ENCODE measurements at places on chromosomes 2 and 18.

DNA sequence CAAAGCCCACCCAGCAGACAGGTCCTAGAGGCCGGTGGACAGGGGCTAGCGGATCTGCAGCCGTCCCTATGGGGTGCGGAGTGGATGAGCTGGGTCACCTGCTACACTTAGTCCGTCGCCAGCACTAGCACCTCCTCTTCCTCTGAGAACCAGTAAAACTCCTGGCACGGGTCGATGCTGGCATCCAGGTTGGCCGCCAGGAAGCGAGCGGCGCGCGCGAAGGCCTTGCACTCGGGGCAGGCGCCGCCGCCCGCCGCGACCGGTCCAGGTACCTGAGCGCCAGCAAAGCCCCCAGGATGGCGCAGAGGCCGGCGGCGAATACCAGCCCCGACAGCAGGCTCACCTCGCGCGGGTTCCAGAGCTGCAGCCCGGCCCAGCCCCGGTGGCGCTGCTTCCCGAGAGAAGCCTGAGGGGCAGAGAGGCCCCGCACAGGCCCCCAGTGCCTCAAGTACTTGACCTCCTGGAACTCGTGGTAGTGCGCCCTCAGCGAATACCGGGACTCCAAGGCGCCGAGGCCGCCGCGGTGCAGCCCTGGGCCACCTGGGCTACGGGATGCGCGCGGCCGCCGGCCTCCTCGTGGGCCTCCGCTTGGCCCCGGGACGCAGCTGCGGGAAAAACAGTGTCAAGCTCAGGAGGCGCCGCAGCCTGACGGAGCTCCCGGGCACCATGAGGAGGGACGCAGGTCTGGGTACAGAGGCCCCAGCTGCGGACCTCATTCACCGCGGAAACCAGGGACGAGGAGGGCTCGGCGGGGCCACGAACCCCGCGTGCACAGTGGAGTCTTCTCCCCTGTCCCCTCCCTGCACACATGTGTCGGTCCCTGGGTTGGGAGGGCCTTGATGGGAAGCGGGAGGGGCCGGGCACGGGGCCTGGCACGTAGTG is 27.5 kb upstream of the ALPP start:
- no peaks in the 10 kb centered on the region for H3K4me1 ChIP-seq
- H3K4me3 ChIP-seq: no peak overlapping the region
- no peak for DNase-seq
- H3K27ac ChIP-seq: no peak overlapping the region
- no peaks in the 10 kb centered on the region for H3K36me3 ChIP-seq

DNA sequence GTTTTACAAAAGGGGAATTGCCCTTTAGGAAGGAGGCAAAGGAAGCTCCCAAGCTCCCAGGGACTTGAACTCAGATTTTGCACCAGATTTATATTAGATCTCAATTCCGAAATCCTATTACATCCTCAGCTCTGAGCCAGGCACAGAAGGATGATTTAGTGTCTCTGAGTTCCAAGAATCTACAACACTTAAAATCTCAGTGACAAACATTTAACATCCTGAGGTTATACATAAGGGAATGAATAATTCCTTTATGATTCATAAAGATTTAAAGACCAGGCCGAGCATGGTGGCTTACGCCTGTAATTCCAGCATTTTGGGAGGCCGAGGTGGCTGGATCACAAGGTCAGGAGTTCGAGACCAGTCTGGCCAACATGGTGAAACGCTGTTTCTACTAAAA is 16.5 kb upstream of the SLC20A1 start:
- H3K4me3 ChIP-seq: no peak overlapping the region
- H3K27me3 ChIP-seq: no peaks in the 10 kb centered on the region
- no peaks in the 10 kb centered on the region for H3K36me3 ChIP-seq
- DNase-seq: no peak
- peaks cover 14% of the 10 kb centered on the region for H3K4me1 ChIP-seq

- H3K27ac ChIP-seq: no peak within 1 kb of the TSS
- H3K36me3 ChIP-seq: no peaks in the 10 kb centered on the region
- peak; percentile 15 for DNase-seq
- H3K4me1 ChIP-seq: no peaks in the 10 kb centered on the region
- H3K4me3 ChIP-seq: peak within 1 kb of the TSS; percentile 25
These were observed at the start of gene RFX8 for GRCh38 chr2:101474731-101475384. Gene RFX8, minus strand, starts transcription at chr2:101475112. Its CDS starts 8,264 bp downstream, at chr2:101466848.

- H3K27ac ChIP-seq: no peak overlapping the region
- H3K4me1 ChIP-seq: peaks cover 2% of the 10 kb centered on the region
- DNase-seq: no peak
- no peaks in the 10 kb centered on the region for H3K27me3 ChIP-seq
- no peaks in the 10 kb centered on the region for H3K36me3 ChIP-seq
- no peak overlapping the region for H3K4me3 ChIP-seq
These were observed 197.9 kb downstream of the NEDD4L start for GRCh38 chr18:58241877-58242276.

DNA sequence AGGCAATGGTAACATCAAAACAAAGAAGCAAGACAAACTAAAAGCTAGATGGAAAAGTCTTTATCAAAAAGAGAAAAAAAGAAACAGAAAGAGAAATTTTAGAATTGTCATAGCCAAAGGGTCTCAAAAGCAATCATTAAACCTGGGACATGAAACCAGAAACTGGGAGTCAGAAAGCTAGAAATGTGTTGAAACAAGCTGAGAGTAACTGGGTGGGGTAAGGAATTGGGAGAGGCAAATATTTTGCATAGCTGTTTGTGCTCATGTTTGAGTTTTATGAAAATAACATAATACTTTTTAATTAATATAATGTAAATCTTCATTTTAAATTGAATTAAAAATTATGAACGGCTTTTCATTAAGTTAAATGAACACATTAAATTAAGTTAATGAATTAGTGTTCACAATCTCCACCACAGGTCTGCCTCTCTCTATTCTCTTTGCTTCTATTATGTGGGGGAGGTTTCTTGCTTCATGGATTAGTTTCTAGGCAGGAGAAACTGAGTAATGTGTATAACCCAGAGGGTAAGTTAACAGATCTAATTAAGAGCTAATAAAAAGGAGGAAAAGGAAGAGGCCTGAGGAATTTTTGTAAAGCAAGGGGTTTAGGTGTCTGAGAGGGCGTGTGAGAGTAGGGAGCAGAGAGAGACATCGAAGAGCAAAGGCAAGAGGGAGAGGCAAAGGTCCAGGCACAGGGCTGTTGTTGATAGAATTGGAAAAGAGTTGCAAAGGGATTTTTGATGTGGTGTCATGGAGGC is 20.0 kb upstream of the SERPINB2 start:
- no peak for DNase-seq
- no peaks in the 10 kb centered on the region for H3K27me3 ChIP-seq
- no peak overlapping the region for H3K4me3 ChIP-seq
- H3K27ac ChIP-seq: no peak overlapping the region
- H3K4me1 ChIP-seq: no peaks in the 10 kb centered on the region
- H3K36me3 ChIP-seq: no peaks in the 10 kb centered on the region

DNA sequence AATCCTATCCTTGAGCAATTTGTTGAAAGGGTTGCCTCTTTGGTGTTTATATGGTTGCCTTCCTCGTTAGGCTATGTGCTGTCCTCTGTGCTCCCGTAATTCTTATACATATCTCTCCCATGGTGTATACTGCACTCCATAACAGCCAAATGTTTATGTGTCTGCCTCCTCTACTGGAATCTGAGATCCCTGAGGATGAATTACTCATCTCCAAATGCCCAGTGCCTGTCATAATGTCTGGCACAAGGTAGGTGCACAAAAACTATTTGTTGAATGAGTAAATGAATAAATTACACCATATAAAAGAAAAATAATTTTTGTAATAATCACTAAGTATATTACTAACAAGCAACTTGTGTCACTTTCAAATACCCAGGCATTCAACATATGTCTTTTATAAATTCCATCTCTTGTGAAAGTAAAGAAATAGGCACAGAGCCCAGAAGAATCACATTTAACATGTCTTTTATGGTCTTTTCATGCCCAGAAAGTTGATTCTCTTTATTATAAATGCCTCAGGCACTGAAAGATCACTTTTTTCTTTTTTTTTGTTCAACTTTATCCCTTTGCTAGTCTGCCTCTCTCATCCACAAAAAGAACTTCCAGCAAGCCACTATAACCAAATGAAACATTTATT is 164.9 kb downstream of the CCDC148 start:
- no peaks in the 10 kb centered on the region for H3K36me3 ChIP-seq
- H3K4me3 ChIP-seq: no peak overlapping the region
- DNase-seq: no peak
- no peak overlapping the region for H3K27ac ChIP-seq
- no peaks in the 10 kb centered on the region for H3K27me3 ChIP-seq
- H3K4me1 ChIP-seq: no peaks in the 10 kb centered on the region

GRCh38 chr2:72293620-72294019 is 146.0 kb upstream of the CYP26B1 start:
- no peak overlapping the region for H3K27ac ChIP-seq
- no peaks in the 10 kb centered on the region for H3K36me3 ChIP-seq
- H3K4me1 ChIP-seq: no peaks in the 10 kb centered on the region
- DNase-seq: no peak

DNA sequence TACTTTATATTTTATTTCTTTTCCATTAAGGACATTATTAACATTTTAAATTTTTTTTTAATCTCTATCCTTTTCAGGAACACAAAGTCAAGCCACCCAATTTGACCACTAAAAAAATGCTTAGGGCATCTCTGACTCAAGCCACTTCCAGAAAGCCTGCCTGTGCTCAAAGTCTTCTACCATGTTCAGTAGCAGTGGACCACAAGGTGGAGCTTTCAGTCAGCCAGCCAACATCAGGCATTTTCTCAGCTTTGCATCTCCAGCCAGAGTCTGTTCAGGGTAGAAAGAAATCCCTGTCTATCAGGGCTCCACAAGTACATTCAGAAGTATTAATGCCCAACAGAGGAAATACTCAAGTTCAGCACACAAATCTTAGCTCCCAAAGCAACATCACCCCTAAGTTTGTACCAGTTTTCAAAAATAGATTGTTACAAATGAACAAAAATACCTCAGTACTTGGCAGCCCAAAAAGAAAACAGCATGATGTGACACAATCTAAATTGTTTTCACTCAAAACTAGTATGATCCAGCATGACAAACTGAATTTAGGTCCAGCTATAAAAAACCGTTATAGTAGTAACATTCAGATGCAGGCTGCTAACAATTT is 37.6 kb downstream of the C18orf63 start:
- H3K36me3 ChIP-seq: no peaks in the 10 kb centered on the region
- H3K27me3 ChIP-seq: no peaks in the 10 kb centered on the region
- DNase-seq: peak; percentile 79
- H3K4me1 ChIP-seq: no peaks in the 10 kb centered on the region
- H3K27ac ChIP-seq: no peak overlapping the region

- no peak for DNase-seq
- no peaks in the 10 kb centered on the region for H3K36me3 ChIP-seq
- H3K4me1 ChIP-seq: no peaks in the 10 kb centered on the region
- H3K4me3 ChIP-seq: no peak overlapping the region
- no peak overlapping the region for H3K27ac ChIP-seq
These were observed 98.0 kb downstream of the ADCYAP1 start for GRCh38 chr18:1002653-1003178.

DNA sequence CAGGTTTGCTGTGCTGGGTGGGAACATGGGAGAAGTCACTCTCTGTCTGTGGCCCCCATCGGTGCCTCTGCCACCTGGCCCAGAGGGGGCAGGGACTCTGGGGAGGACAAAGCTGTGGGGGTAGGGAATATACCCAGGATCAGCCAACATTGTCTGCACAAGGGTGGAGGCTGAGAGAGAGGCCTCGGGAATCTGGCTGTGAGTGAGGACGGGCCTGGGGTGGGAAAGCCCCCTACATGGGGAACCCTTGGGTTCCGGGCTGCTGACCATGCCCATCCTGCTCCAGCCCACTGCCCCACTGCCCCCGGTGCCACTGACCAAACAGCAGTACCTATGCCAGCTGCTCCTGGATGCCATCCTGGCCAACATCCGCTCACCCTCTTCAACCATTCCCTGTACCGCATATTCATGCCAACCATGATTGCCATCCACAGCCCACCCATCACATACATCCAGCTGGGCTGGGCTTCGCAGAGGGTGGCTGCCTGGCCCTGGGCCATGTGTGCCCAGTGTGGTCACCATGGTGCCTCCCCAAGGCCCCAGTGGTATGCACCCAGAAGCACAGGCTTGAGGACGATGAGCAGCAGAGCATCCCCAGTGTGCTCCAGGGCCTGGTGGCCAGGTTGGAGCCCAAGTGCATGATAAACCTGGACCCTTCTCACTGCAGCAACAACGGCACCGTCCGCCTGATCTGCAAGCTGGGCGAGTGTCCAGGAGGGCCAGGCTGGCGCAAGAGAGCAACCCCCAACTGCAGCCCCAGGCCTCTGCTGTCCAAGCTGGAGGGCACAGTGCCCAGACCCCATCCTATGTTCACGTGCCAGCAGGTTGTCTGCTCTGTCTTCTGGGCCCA is 6.9 kb upstream of the POTEF start:
- no peak overlapping the region for H3K27ac ChIP-seq
- no peaks in the 10 kb centered on the region for H3K36me3 ChIP-seq
- no peak for DNase-seq
- H3K27me3 ChIP-seq: no peaks in the 10 kb centered on the region

- no peaks in the 10 kb centered on the region for H3K27me3 ChIP-seq
- H3K27ac ChIP-seq: no peak overlapping the region
- peak; percentile 87 for DNase-seq
These were observed 228.6 kb upstream of the STK17B start for GRCh38 chr2:196399722-196400691.

- H3K27ac ChIP-seq: no peak overlapping the region
- H3K4me3 ChIP-seq: no peak overlapping the region
- H3K4me1 ChIP-seq: no peaks in the 10 kb centered on the region
- H3K36me3 ChIP-seq: no peaks in the 10 kb centered on the region
These were observed 216.9 kb downstream of the SH3RF3 start for GRCh38 chr2:109345653-109346480.

DNA sequence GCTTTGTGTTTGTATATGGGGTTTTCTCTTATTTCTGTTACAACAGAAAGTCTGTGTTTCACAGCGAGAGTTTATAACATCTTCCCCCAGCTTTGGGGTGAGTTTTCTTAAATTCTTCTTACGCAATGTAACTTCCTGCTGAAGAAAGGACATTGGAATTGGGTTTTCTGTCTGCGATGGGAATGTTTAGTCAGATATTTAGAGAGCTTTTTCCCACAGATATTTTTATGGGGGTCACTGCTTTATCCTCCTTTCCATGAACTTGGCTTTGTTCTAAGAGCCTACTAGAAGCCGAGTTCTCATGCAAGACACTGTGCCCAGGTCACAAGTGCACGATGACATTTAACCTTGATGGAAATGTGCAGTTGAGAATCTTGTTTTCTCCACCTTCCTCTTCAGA is 22.1 kb downstream of the B3GNT2 start:
- peaks cover 17% of the 10 kb centered on the region for H3K4me1 ChIP-seq
- H3K4me3 ChIP-seq: no peak overlapping the region
- no peak overlapping the region for H3K27ac ChIP-seq
- H3K36me3 ChIP-seq: peaks cover 3% of the 10 kb centered on the region

DNA sequence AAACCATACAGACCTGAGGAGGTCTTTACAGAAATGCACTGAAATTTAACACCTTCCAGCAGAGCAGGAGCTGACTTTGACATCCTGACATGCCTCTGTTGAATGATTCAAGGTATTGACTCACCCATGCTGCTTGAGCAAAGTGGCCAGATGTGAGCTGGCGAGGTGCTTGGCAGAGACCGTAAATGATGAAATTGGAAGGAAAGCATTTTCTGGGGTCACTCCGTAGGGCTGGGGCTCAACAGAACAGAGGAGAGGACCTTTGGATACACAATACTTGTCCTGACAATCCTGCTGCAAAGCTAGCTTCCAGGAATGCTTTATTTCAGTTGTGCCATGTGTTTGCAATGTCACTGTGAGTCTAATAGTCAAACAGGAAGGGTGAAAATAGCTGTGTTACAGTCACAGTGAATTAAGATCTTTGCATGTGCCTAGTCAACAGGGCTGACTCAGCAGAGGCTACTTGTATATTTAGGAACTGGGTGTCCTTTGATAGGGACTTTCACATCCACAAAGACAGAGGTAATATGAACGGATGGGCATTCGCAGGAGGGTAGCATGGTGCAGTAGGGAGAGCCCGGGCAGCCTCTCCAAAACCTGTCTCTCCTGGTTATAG is 31.6 kb upstream of the NCK2 start:
- DNase-seq: peak; percentile 74
- no peaks in the 10 kb centered on the region for H3K27me3 ChIP-seq
- H3K36me3 ChIP-seq: no peaks in the 10 kb centered on the region
